Frontal cortex (tissue), 4 donors: ENCODE measurements at places on chromosomes 7 and 10.
A peak's percentile ranks its signal among the peaks of the same experiment; 100 is the strongest.

DNA sequence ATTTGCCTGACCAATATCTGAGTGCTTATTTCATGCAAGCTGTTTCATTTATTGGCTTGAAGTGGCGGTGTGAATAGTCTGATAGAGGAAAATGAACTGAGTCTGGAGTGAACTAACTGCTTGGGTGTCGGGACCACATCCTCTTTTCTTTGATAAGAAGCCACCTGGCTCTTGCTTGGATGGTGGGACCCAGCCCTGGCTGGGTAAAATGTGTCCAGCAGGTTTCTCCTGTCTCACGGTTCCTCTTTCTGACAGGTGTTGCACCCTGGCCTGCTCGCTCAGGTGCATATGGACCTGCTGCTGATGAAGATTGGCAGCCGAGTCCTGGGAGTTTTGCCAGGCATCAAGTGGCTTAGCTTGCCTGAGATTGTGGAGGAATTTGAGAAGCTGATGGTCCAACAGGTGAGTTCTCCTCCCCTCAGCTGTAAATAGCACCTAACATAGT is 1.6 kb downstream of the ADCK2 start:
- DNase-seq: no peak

DNA sequence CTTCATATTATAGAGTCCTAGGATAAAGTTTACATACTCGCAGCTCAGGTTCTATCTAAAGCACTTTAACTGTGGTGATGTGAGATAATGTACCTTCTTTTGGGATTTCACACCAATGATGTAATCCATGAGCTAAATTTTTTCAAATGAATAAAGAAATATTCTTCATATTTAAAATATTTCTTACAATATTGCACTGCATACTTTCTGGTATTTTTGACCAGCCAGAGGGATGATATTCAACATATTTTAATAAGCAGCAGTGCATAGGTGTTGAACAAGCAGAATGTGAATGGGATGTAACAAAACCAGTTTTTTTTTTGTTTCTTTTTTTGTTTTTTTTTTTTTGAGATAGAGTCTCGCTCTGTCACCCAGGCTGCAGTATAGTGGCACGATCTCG is 73.2 kb upstream of the TRIM24 start:
- DNase-seq: no peak

GRCh38 chr10:15725603-15726002 is 5.9 kb upstream of the ITGA8 start:
- DNase-seq: peak; percentile 48

DNA sequence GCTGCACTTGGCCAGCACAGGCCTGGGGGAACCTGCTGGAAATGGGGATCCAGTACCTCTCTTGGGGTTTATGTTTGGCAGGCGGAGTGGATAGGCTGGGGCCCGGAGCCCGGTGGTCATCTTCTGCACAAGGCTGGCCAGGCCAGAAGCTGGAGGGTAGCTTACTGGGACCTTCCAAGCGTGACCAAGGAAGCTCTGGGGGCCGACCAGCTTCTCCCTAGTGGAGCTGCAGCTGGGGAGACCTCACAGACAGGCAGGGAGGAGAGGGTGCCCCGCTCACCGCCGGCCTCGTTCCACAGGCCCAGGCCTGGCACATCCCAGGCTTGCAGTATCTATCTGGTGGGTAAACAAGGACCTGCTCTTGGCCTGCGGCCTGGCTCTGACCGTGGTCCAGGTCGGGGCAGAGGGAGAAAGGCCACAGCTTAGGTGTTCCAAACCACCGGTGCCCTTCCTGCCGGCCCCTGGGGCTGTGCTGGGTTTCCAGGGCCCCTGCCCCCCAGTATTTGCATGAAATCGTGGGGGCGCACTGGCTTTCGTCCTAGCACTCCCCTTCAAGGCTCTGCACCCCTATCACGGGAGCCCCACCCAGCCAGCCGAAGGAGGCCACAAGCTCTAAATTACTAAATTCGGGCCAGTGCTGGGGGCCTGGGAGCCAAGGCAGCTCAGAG is 1.5 kb upstream of the ELFN1 start:
- DNase-seq: peak; percentile 19

GRCh38 chr10:124117833-124118232 is 24.4 kb upstream of the CHST15 start:
- DNase-seq: no peak

GRCh38 chr10:122462533-122463465 is 1.4 kb downstream of the HTRA1 start:
- DNase-seq: no peak

GRCh38 chr7:71414490-71414889 is 282.5 kb downstream of the GALNT17 start:
- DNase-seq: no peak

- DNase-seq: no peak
Observed at GRCh38 chr10:25966844-25967243, 32.8 kb downstream of the MYO3A start.

- no peak for DNase-seq
Observed at GRCh38 chr10:97320480-97321031, 1.5 kb downstream of the FRAT1 start.

DNA sequence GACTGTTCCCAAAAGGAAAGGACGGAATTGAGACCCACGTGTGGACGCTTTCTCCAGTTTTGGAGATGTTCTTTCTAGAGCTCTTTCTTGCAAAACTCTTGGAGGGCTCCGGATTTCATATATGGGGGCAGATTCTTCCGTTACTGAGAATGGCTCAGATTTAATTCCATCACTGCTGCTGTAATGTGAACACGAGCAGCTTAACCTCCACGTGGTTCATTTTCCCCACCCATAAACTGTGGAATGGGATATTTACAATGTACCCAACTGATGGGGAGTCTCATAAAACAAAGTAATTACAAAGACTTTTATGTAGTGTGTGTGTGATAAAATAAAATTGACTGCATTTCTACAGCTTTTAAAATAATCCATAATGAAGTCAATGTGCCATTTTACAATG is 15.1 kb upstream of the MSRB2 start:
- DNase-seq: no peak

- DNase-seq: no peak
Observed at GRCh38 chr10:13771992-13772391, 185.2 kb downstream of the PRPF18 start.

GRCh38 chr7:85030893-85031292 is 156.0 kb downstream of the SEMA3D start:
- peak; percentile 7 for DNase-seq

GRCh38 chr10:88877298-88877697 is 2.7 kb upstream of the STAMBPL1 start:
- no peak for DNase-seq

DNA sequence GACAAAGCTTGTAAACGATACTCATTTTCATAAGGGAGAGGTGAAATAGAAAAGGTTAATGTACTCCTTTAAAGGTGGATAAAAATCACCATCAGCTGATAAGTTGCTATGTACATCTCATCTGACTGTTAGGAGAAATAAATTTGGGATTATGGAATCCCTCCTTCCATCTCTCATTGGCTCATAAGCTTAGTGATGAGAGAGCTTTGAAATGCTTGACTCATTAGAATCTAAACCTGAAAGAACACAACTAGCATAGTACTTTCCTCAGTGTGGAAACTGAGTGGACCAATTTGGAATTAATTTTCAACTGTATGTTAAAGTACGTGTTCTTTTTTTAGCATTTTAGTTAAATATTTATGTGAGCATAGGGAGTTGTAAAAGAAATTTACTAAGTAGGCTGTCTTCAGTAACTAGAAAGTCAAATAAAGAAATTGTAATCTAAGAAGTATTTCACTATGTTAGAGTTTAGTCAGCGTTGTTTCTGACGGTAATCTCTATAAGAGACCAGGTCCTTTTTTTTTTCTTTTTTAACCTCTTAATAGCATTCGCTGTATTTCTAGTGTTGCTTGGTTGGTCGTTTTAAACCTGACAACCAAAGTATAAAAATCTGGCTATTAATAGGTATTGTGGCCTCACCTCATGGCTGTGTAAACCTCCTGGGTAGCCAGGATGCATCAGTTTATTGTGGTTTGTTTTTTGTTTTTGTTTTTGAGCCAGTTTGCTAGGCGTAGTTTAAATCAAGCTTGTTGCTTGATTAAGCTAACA is 34.4 kb downstream of the FHIP2A start:
- DNase-seq: no peak

- no peak for DNase-seq
Observed at GRCh38 chr10:131009791-131010190, 301.7 kb downstream of the TCERG1L start.

DNA sequence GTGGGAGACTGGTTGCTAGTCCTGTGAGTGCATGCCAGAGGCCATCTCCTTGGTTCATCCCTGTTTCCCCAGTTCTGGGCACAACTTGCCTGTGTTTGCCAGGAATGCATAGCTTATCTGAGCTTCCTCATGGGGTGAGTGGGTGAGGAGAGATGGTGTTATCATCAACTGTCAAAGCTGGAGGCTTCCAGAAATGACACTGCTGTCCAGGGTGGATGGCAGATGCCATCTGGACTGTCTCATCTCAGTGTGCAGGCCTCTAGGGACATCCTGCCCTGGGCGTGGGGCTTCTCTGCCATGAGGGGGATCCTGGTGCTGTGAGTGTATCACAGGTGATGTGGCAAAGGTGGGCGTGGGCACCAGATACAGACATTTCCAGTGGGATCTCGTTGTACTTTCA is 328.6 kb downstream of the DPP6 start:
- no peak for DNase-seq

DNA sequence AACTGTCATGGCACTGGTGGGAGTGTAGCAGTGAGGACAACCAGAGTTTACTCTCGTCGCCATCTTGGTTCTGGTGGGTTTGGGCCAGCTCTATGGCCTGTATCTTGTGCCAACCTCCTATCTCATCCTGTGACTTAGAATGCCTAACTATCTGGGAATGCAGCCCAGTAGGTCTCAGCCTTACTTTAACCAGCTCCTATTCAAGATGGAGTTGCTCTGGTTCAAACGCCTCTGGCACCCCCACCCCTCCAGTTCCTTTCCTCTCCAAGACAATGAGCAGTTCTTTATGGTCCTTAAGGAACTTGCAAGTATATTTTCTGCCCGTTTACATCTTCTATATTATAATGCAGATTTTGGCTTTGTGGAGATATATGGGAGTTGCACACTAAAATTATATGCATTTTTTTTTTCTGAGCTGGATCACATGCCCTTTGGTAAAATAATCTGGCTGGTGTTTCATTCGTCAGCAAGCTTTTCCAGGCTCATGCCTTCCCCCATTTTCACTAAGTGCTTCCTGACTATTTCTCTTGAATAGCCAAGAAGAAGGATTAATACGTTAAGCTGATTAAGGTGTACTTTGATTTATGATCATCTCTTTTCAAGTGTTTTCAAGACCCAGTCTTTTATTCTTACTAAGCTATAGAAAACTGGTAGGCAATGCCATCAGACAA is 11.2 kb upstream of the WIPF3 start:
- no peak for DNase-seq

GRCh38 chr10:62492012-62492869 is 118.1 kb downstream of the ZNF365 start:
- no peak for DNase-seq
